ENCODE measurements at places on chromosomes 1 and 21.

DNA sequence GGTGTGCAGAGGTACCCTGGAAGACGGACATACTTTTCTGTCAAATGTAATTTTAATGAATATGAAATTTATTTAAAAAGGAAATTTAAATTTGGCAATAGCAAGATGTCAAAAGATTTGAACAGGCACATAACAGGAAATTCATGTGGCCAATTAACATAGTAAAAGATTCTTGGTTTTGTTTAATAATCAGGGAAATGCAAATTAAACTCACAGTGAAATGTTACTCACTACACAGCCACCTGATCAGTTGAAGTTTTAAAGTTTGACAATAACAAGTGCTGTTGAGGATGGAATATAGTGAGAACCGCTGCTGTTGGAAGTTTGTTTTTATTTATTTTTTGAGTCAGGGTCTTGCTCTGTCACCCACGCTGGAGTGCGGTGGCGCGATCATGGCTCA, 63.9 kb downstream of the TEX35 start:
- DNase-seq: no peak

DNA sequence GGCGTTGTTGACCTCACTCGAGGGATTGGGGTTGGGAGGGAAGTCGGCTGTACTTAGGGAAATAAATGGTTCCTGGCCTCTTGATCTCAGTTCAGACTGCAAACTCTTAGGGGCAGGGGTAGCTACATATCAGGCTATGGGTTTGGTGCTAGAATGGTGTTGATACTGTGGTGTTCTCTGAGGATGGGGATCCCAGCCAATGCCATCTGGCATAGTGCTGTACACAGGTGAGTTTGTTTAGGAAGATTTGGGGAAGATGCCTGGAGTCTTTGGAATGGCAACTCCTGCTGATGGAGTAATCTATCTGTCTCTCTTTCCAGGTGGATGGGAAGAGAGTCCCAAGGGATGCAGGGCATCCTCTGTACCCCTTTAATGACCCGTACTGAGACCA, 14.3 kb upstream of the NASP start:
- no peak for DNase-seq

- no peak for DNase-seq
Observed at GRCh38 chr1:67847466-67847865, 14.2 kb upstream of the GNG12 start.

GRCh38 chr1:30250338-30250983, 472.9 kb downstream of the MATN1 start:
- no peak for DNase-seq

GRCh38 chr1:10768552-10768951, 27.9 kb downstream of the CASZ1 start:
- DNase-seq: no peak

DNA sequence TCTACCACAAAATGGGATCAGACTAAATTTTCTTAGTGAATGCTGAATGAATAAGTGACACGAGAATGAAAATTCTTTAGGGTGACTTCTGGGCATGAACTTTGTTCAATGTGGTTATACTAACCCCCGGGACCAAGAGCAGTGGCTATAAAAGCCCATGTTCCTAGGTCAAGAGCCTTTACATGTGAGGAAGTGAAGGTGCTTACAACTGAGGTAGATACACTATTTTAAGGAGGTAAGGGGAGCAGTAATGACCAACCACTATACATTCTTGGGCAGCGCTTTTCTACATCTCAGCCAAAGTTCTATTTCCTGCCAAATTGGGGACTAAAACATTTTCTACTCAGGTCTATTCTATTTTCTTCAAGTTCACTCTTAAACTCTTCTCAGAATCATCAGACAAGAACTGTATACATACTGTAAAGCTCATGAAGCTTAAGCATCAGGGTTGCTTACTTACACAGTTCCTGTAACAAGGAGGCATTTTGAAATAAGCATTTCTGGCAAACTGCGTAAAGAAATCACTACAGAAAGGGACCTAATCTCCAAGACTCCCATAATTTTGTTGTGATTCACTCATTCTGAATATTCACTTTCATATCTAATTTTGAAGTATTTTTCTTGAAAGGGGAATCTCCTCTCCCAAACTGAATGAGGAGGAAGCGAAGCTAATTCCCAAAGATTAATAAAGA, 8.5 kb upstream of the ARHGAP29 start:
- DNase-seq: no peak

DNA sequence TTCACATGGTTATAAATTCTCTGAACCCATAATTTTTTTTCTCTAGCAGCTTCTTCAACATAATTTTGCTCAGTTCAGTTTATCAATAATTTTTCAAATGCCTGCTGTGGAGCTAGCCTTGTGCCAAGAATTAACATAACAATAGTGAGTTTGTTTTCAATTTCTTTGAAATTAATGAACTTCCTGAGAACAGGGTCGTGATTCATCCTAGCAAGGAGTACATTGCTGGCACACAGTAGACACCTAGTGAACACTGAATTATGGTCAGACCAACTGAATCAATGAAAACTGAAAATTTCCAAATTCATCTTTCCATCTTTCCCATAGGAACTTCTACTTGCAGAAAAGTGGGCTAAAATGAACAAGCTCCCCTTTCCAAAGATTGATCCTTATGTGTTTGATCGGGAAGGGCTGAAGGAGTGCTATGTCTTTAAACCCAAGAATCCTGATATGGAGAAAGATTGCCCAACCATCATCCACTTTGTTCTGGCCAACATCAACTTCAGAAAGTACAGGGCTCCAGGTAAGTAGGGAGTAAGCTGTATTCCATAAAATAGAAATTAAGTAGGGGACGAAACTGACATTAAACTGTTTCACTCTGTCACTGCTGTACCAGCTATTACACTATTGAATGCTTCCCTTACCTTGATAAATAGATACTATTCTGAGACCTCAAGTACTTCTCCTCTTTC, 148.7 kb downstream of the PLA2G4A start:
- no peak for DNase-seq

GRCh38 chr21:33022828-33023573, 2.7 kb upstream of the OLIG2 start:
- no peak for DNase-seq

GRCh38 chr1:97308131-97308530, 586.5 kb downstream of the PTBP2 start:
- no peak for DNase-seq

- DNase-seq: no peak
Observed at GRCh38 chr21:41397471-41397891, 28.6 kb upstream of the MX1 start.

DNA sequence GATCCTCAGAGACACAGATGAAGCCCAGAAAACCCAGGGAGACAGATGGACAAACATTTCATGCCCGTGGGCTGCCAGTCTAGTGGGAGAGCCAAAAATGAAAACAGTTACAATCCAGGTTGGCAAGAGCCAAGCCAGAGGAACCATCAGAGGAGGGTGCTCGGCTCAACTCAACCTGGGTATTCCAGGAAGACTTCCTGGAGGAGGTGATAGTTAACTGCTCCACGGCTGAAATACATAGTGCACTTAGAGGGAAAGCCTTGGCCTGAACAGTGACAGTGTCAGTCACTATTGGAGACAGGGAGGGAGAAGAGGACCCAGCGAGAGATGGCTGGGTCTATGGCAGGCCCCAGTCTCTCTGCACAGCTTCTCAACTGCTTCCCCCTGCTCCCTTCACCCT, 1.9 kb downstream of the ARHGEF19 start:
- DNase-seq: no peak

DNA sequence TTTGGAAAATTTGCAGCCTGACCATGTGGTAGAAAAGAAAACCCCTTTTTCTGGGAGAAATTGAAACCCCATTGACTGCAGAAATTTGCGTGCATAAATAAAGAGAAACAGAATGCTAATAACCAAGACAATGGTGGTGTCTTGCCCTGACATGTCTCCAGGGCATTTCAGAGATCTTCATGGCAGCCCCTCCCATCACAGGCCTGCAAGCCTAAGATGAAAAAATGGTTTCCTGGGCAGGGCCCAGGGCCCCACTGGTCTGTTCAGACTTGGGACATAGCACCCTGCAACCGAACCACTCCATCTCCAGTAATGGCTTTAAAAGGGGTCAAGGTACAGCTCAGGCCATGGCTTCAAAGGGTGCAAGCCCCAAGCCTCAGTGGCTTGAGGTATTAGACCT, 71.6 kb upstream of the SGIP1 start:
- DNase-seq: no peak

GRCh38 chr1:114502080-114502479, 8.9 kb downstream of the TRIM33 start:
- no peak for DNase-seq

DNA sequence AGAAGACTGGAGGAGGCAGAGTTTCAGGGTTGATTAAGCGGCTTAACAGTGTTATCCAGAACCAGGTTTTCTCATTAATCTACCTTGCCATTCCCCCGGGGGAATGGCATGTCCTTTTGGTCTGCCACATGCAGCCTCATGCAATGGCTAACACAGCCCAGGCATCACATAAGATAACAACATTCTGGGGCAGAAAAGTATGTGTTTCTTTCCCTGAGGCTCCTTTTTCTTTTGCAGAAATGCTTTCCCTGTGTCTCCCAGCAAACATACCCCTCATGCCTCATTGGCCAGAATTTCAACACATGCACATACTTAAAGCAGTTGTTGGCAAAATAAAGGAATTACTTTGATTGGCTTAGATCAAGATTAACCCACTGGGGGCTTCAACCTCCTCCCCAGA, 98.6 kb downstream of the OMA1 start:
- DNase-seq: no peak

GRCh38 chr21:38955495-38955894, 149.8 kb downstream of the ETS2 start:
- DNase-seq: no peak

- DNase-seq: no peak
Observed at GRCh38 chr1:68112835-68113243, 62.4 kb upstream of the DIRAS3 start.

GRCh38 chr1:67732750-67733151, 47.8 kb downstream of the GADD45A start:
- peak; percentile 33 for DNase-seq

DNA sequence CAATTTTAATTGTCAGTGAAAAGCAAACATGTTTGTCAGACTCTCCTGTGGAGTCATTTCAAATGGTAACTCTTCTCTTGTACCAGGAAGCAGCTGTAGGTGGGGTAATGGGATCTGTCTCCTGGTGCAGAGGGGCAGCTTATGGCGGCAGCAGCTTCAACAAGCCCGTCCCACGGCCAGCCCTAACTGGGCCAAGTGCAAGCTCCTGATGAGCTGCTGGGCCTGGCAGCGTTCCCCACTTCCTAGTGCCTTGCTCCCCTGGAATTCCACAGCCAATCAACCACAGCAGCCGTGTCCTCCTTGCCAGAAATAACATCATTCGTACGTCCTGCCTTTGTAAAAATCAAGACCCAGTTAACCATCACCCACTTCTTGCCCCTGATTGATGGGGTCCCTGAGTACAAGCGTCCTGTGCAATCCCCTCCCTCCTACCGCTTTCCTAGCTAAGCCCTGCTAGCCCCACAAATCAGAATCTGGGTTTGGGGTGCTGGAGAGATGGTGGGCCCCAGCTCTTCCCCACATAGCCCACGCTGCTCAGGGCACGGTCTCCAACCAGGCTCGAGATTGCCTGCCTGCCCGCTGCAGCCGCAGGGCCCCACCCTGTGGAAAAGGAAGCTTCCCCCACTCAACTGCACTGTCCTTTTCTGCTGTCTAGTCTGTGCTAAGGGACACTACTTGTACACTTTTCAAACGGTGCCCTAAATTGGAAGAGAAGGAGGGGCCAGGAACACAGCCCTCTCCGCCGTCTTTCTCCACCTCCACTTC, 61.2 kb downstream of the TOR1AIP2 start:
- DNase-seq: no peak

- no peak for DNase-seq
Observed at GRCh38 chr1:24803987-24804530, 58.8 kb downstream of the CLIC4 start.

GRCh38 chr1:1358433-1359271, at the start of gene MXRA8:
Gene MXRA8 (minus strand): TSS chr1:1358555. CDS start chr1:1358504, 51 bp downstream.
- DNase-seq: no peak

DNA sequence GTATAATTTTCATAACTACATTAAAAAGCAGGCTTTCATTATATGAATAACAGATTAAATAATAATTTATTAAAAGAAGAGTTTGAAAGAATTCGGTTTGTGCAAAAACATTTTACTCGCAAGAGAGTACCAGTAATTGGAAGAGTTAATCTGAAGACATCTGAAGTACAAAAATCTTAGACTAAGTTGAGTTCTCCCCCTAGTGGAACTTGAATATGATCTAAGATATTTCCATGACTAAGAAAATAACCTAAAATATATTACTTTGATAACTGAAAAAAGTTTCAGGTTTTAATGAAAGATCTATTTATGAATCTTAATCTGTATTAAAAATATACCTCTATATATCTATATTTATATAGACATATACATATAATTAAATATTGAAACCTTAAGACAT, 112.5 kb upstream of the GFI1 start:
- DNase-seq: no peak

DNA sequence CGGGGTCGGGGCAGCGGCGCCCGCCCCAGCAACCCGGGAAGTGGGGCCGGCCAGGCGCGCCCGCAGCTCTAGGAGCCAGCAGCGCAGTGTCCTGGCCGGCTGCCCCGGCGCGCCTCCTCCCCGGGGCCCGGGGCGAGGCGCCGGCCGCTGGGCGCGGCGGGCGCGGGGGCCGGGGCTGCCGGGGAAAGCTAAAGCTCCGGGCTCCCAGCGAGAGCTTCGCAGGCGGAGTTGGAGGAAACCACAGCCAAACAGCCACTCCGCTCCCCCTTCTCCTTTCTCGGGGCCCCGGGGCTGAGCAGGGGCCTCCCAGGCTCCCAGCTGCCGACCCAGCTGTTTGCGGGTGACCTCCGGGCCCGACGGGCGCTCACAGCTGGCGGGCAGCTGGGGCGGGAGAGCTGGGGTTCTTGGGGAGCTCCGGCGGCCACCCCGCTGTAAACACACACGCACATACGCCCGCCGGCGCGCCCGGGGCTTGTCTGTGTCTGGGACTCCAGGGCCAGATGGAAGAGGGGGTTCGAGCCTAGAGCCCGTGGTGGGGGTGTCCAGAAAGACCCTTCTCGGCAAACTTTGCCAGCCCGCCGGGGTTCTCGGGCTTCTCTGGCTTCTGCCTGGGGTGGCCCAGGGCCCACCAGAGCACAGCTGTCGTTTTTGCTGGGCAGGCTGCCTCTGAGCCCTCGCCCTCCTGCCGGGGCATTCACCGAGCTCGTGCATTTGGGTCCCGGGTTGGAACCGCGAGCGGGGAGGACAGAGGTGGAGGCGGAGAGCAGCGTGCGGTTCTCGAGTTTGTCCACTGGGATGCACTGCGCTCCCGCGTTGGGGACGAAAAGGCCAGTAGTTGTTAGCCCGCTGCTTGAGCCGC, 1.5 kb downstream of the AJAP1 start:
- no peak for DNase-seq

All from CMK (cell line).